ELF-1 (cell line): ENCODE measurements at places on chromosomes 3 and 15.

GRCh38 chr3:126114443-126115386 lies 30.8 kb upstream of the SLC41A3 start:
- no peak for DNase-seq

GRCh38 chr3:32733631-32734229 lies 48.7 kb downstream of the CNOT10 start:
- no peak for DNase-seq

DNA sequence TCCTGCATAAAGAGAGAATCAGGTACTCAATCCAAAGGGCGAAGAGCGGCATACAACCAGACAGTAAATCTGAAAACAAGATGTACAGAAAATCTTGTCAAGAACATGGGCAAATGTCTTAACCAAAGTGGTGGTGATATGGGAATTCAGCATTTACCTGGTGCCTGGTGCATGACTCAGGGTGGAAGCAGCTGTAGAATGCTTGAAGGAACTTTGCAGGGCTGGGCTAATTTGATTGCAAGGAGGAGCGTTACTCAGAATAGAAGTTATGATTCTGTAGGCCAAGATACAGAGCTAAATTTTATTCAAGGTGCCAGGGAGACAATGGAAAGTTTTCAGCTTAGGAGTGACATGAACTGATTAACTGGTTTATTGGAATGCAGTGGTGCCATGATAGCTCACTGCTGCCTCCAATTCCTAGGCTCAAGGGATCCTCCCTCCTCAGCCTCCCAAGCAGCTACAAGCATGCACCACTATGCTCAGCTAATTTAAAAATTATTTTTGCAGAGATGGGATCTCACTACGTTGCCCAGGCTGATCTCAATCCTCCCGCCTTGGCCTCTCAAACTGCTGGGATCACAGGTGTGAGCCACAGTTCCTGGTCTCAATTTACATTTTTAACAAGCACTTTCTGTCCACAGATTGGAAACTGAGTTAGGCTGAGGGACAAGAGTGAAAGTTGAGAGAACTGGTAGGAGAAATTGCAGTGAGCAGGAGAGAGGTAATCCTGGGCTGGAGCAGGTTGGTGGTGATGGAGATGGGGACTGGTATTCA lies 91.5 kb upstream of the TBC1D5 start:
- no peak for DNase-seq

GRCh38 chr3:11438646-11439045 lies 166.4 kb downstream of the ATG7 start:
- no peak for DNase-seq

DNA sequence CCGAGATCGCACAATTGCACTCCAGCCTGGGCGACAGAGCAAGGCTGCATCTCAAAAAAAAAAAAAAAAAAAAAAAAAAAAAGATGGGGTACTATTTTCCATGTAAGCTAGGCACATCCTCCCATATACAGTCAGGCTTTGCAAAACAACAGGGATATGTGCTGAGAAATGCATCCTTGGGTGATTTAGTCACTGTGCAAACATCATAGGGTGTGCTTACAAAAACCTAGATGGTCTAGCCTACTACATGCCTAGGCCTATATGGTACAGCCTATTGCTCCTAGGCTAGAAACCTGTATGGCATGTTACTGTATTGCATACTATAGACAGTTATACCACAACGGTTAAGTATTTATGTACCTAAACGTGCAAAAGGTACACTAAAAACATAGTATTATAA lies 75.0 kb downstream of the TTBK2 start:
- DNase-seq, result no peak

DNA sequence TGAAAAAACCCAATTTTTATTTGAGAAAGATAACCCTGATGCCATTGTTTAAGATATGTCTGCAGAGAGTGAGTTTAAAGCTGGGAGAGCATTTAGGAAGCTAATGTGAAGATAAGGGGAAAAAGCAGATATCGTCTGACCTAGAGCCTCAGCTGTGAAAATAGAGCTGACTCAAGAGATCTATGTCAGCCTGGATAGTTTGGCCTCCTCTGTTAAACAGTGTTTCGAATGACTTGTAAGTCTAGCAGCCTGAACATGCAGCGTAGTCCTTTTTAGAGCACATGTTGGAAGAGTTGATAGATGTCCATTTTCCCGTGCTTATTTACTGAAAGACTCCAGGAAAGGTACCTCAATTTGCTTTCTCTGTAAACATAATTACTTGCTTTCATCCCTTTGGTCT lies 48.1 kb downstream of the ALCAM start:
- no peak for DNase-seq

DNA sequence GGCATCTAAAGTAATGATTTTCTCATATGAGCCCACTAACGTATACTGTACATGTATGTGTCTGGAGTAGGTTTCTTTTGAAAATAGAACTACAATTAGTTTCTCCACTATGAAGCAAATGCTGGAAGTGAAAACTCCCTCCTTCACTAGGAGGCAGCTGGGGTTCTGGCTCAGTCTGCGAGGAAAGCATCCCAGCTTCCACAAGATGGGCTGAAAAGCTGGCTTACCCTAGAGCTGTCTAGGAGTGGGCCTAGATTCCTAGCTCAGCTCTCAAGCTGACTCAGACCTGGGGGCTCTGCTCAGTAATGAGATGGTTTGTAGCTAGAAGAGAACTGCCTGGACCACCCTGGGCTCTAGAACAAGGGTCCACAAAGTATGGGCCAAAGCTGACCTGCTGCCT lies 268.3 kb downstream of the THRB start:
- no peak for DNase-seq

DNA sequence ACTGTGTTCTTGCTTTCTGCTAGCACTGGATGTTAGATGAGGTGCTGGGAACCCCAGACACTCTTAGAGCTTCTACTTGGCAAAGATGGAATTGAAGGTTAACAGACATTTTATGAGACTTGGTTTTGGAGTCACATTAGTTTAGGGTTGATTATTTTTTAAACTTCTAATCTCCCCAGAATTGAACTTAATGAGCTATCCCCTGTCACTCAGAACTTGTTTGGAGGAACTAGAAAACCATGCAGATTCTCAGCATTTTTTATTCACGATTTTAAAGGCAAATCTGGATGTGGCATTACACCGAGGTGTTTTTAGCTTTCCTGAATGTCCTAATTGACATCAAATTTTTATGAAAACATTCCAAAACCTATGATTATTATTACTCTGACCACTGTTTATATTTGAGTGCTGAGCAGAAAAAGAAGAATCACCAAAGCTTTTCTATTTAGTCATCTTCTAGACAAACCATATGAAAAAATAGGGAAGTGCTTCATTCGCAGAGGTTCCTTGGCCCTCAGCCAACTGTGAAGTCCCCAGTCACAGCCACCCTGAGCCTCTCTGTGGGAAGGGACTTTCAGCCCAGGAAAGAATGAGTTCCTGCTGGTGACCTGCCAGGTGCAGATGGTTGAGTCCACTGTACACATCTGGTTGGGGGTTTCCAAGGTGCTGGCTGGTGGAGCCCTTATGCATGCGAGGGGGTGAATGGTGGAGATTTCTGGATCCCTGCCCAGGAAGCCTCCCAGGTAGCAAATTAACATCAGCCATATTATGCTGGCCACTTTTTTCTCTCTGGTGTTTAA lies 196.0 kb upstream of the TOPAZ1 start:
- DNase-seq, result no peak

- peak; percentile 90 for DNase-seq
These were observed 8.1 kb downstream of the FAM131A start for GRCh38 chr3:184345317-184346144.

- no peak for DNase-seq
These were observed 118.3 kb upstream of the ATP2B2 start for GRCh38 chr3:10623578-10624275.

DNA sequence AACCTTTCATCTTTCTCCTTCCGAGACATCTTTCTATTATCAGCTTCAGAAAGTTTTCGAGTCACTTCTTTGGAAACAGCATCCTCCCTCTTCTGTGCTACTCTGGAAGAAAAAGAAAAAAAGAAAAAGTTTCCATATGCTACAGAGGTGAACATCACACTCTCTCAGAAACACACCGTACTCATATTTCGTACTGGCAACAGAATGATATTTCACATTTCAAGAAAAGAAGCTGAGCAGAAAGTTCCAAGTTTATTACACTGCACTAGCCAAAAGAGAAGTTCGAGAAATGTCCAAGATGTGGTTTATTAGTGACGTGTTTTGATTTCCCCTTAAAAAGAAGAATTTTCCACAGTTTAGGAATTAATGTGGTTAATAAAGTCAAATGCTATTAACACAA lies 6.0 kb downstream of the SSR3 start:
- no peak for DNase-seq

DNA sequence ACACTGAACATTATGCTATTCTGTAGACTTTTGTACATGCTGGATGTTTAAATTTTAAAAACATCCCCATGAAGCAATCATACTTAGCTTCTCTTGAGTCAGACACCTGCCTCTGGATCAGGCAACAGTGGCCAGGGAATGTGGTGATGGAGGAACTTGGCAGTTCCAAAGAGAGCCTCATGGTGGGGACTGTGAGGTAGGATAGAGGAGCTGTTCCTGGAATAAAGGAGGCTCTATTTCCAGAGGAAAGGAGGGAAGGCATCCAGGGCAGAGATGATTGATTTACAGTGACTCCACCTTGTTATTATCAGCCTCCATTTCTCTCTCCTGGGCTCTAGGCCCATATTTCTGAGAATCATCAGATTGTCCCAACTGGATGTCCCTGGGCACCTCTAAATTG lies 35.0 kb upstream of the ABHD17C start:
- peak; percentile 43 for DNase-seq

- no peak for DNase-seq
These were observed 316.8 kb downstream of the CHST2 start for GRCh38 chr3:143436231-143436930.

DNA sequence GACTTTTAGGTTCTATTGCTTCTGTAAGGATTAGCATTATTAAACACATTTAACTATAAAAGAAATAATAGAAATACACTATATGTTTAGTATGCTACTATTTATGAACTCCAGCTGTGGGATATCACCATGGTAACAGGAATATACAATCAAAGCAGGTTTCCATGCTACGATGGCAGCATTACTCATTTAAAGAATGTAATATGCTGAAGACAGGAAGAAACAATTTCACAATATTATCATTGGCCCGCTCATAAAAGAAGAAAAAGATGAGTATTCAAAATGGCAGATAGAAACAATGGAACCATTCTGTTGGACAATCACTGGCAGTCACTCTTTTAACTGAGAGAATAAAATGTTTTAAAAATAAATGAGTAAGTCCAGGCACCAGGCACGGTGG lies 153.4 kb downstream of the CBLB start:
- no peak for DNase-seq

GRCh38 chr3:25589104-25589782 lies 75.5 kb downstream of the TOP2B start:
- DNase-seq, result no peak

- DNase-seq, result no peak
These were observed 15.5 kb upstream of the BCHE start for GRCh38 chr3:165852711-165853110.

DNA sequence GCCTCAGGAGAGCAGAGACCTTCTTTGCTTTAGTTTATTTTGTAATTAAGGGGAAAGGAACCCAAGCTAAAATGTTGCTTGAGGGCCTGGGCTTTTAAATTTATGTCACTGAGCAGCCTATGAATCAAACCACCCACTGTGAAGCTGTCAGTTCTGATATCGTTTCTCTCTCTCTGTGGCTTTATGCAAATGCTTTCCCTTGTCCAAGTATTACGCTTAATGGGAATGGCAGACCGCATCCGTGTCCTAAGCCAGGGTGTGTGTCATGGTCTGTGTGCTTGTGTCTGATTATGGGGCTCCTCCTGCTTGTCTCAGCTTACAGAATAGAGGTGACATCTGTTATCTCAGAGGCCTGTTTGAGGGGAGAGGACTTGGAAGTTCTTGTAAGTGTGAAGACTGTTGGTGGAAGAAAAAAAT lies 82.4 kb downstream of the EBLN2 start:
- DNase-seq, result no peak

- DNase-seq, result peak; percentile 83
These were observed 147.0 kb upstream of the SLCO3A1 start for GRCh38 chr15:91706322-91707032.

DNA sequence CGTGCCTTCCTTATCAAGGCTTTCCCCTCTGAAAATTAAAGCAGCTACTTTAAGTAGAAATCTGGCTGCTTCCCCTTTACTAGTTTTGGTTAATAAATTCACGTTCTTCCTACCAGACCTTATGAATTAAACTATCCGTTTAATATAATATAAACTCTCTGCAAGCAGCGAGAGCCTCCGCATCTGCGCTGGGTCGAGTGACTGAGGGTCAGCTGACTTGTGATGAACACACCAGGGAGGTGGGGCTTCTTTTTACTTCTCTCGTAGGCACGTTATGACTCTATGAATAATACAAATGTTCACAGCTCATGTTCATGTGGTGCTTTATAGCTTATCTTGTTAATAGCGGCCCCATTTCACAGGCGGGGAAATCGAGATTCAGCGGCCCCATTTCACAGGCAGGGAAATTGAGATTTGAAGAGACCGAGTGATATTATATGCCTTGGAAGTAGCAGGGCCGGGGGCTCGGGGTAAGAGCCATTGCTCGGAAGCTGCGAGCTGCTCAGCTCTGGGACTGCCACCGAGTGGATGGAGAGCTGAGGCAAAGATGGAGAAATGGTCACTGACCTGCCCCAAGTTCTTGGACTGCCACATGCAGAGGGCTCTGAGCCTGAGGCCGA lies 8.3 kb downstream of the MUC4 start:
- DNase-seq, result no peak

DNA sequence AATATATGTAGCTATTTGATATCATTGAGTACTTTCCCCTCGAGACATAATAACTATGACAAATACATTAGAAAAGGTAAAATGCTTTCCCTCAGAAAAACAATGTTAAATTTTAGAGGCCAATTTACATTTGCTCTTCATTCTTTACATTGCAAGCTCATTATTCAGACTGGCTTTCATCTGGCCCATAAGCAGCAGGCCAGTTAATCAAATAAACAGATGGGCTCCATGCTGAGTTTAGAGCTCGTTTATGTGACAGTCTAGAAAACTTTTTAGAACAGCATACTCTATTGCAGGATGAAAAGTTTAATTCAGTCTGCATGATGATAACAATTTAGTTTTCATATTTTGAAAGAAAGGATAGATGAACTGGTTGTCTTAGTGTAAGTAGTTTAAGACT lies 150.6 kb downstream of the DUT start:
- no peak for DNase-seq

DNA sequence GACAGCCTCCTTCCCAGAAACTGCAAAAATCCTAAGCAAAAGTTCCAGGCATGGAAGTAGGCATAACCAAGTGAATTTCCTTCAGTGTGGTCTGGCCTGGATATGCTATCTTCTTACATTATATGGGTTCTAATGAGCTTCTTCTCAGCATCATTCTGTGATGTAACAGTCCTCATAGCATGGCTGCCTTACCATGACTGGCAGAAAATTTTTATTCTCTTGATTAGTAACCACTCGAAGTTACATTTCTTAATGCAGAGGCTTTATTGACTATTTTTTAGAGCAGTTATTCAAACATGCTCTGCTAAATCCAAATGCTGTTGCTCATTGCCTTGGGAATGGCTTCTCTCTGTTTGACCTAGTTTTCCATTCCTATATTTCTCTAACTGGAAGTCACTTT lies 21.1 kb upstream of the CPNE4 start:
- DNase-seq, result no peak

DNA sequence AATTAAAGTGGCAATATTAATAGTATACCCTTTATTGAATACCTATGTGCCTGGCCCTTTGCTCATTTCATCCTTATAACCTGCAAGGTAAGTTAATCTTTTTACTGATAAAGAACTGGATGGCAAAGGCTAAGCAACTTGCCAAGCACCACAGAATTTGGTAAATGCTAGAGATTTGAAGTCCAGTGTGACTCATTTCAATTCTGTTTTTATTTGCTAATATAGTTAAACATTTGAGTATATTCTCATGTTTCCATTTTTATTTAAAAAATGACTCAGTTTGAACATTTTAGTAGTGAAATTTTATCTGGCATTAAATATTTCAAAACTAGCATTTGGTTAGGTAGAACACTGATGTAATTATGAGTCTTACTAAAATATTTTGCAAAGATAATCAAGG lies 11.3 kb downstream of the PFN2 start:
- no peak for DNase-seq
